ENCODE measurements at places on chromosomes 5 and 9.

DNA sequence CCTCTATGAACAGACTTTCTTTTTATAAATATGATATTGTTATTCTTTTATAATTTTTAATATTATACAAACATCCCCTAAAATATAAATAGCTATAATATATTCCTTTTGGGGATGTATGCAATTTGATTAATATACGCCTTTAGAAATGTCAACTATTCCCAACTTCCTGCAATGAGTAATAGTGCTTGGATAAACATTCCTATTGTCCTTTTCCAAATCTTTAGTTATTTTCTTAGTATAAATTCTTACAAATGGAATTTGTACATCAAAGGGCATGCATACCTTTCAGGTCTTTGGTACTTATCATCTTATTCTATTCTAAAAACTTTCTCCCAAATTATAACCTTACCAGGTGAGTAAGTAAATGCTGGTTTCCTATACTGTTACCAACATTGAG lies 6.2 kb downstream of the NLN start:
- no peak for DNase-seq

- no peak for DNase-seq
These were observed 14.2 kb downstream of the HOMER1 start for GRCh38 chr5:79499640-79500273.

DNA sequence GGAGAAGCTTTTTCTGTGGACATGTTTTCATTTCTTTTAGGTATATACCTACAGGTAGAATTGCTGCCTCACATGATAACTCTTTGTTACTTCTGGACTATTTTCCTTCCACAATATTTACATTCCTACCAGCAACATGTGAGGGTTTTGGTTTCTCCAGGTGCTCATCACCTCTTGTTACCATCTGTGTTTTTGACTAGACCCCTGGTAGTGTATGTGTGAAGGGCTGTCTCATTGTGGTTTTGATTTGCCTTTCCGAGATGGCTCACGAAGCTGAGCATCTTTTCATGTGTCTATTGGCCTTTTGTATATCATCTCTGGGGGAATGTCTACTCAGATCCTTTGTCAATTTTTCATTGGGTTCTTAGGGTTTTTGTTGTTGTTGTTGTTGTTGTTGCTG lies 17.2 kb upstream of the RANBP17 start:
- no peak for DNase-seq

DNA sequence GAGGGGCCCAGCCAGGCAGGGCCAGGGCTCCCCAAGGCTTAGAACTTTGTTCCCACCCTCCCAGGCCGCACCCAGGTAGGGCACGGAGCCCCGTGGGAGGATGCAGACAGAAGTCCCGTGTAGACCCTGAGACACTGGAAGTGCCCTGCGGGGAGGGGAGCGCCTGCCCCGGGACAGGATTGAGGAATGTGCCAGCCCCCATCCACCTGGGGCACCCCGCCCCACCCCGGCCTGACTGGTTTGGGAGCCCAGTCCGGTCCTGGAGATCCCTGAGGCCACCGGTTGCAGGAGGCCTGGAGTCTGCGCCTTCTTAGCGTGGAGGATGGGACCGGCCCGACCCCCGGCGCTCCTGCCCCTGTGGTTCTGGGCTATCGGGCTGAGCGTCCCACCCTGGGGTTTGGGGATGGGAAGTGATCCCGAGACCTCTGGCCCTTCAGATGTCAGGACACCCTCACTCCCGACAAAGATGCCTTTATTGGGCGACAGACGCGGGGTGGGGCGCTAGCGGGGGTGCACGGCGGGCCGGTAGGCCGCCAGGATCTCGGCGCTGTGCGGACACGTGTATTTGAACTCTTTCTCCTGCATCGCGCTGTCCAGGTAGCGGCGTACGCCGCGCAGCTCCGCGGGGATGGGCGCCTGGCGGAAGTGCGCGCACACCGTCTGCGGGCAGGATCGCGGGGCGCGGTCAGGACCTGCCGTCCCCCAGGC lies 2.0 kb downstream of the CLIC3 start:
- no peak for DNase-seq

DNA sequence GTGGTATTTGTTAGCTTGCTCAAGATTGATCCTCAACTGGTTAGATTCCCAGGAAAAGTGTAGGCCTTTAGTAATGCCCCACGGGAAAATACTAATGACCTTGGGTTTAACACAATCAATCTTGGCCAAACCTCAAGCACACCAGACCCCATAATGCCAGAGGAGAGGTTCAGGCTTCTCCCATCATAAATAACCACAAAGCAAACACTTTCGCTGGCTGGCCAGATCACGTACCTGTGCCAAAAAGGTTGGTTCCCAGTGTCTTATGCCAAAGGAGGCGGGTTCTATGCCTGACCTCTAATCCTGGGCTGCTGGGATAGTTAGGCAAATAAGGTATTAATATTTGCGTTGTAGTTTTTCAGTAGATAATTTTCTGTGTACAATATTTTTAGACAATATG lies 379.2 kb upstream of the CDH18 start:
- no peak for DNase-seq

DNA sequence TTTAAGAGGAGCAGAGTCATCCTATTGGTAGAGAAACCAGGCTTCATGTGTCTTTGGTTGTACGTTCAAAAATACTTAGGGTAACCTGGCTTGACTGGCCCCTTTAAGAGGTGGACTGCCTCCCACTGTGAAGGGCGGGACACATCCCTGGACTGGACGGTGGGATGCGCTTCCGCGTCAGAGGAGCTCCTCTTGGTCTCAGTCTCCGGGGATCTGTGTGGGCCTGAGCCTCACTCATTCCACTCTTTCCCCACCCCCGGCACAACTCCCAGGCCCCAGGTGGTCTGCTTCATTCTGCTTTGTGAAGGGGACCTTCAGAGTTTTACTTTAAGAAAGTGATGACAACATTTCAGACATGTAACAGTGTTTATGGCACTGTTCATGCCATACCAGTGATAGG lies 601.1 kb downstream of the IRX1 start:
- DNase-seq: no peak

- DNase-seq: no peak
These were observed 507.4 kb downstream of the RASEF start for GRCh38 chr9:82555431-82556051.

DNA sequence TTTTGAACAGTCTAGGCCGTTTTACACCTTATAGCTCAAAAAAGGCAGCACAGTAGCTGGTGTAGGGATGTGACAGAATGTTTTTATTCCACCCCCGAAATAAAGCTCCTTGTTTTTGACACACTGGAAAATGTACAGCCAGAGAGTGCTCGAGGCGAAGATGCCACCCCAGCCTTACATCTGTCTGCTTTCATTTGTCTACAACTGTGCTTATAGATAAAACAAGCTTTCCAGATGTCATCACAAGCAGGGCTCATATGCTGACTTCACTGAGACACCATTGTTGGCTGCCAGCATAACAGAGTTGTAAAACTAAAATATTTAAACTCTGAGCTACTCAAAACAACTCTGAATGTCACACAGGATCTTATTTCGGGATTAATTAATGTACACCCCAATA lies 386.3 kb downstream of the BNC2 start:
- no peak for DNase-seq

DNA sequence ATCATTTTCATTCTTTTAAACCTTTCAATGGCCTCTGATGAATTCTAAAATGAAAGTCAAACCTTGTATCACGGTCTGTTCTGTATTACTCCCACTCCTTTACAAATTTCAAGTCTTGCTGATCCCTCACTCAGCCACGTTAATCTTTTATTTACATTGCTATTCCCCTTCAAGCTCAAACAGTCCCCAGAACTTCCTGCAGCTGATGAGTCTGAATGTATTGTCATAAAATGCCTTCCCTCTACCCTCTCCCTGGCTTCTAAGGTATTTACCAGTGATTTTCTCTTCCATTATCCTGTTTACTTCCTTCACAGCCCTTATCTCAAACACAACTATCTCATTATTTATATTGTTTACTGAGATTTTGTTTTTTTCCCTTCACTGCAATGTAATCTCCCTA lies 562.3 kb upstream of the C9orf72 start:
- peak; percentile 19 for DNase-seq

GRCh38 chr9:89440548-89440947 lies 57.4 kb downstream of the SEMA4D start:
- DNase-seq: no peak

DNA sequence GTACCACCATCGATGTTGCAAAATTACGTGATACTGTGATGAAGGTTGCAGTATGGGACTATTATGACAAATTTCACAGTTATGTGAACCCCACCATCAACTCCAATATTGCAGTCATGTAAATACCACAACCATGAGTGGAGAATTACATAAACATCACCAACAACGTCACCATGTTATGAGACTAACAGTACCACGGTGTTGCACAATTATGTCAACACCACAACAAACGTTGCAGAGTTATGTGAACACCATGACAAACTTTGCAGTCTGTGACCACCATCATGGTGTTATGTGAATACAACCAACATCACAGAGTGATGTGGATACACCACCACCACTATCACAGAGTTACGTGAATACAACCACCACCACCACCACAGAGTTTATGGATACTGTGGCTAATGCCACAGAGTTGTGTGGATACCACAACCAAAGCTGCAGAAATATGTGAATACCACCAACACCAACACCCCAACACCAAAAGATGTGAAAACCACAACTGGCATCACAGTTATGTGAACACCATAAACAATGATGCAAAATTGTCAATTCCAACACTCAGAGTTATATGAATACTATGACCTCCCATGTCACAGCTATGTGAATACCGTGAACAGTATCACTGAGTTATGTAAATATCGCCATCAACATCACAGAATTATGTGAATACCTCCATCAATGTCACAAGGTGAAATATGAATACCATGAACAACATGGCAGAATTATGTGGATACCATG lies 62.4 kb downstream of the SHC3 start:
- no peak for DNase-seq

DNA sequence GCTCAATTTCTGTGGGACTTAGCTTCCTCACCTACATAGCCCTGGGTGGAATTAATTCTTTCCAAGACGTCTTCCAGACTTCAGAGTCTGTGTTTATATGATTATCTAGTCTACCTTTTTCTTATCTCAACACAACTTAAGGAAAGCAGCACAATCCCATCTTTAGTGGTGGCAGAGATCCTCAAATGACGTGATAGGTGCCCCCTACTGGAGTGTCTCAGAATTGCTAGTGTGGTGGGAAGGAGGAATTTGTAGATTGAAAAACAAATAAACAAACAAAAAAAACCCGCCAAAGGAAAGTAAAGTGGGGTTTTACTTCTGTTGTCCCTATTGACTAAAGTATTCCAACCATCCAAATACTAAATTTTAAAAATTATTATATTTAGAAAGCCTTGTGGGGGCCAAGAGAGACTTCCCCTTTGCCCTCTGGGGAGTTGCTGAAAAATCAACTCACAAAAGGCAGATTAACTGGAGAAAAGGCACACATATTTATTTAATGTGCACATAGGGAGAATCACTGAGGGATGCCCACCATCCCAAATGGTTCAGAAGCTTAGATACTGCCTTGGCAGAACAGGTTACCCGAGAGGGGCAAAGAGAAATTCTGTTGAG lies 283.3 kb downstream of the TMEM167A start:
- no peak for DNase-seq

DNA sequence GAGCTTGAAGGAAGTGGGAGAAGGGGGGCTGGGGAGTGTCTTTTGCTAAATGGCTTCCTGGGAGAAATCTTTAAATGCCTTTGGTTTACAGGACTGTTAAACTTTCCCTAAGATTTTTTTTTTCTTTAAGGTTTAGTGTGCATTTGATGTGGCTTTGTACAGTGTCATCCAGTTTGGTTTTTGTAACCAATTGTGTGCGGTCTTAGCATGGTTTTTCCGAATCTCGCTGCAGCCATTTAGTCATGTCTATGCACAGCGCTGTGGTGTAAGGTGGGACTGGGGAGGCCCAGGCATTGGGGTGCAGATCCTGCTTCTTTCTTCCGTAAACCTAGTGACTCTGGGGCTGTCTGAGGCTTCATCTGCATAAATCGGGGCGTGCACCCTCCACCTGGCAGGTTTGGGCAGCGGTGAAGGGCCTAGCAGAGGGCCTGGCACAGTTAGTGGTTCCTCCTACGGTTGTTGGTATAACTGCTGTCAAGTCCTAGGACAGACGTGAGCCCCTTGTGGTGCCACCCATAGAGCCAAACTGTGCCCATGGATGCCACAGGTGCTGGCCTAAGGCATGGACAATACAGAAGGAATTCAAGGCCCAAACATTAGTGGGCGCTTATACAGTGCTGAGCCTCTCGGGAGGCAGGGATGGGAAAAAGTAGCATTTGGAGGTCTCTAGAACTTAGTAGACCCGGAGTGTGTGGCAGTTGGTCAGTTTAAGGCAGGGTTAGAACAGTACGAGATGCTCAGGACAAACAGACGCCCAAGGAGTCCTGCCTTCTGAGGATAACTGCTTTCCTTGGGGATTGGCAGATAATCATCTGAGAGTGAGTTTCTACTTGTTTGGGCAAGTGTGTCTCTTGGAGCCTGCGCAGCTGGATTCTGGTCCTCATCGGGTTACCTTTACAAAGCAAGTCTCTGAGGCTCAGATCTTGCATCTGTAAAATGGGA lies 1.5 kb downstream of the PRRC2B start:
- no peak for DNase-seq

- DNase-seq: no peak
These were observed 349.3 kb downstream of the SEMA5A start for GRCh38 chr5:9196403-9197227.

DNA sequence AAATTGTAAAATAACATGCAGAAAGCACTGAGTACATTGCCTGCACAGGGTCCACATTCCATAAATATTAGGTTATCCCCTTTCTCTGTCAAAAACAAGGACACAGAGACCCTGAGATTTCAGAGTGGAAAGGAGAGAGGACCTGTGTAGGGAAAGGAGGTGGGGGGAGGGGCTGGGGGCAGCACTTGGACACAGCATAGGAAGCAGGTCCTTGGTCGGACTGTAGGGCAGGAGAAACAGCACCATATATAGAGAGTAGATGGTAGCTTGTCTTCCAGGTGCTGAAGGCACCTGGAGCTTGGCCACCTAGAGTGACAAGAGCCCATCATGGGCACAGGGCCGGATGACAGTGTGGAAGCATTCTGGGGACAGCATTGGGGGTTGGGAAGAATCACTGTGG lies 2.4 kb downstream of the TPM2 start:
- no peak for DNase-seq

DNA sequence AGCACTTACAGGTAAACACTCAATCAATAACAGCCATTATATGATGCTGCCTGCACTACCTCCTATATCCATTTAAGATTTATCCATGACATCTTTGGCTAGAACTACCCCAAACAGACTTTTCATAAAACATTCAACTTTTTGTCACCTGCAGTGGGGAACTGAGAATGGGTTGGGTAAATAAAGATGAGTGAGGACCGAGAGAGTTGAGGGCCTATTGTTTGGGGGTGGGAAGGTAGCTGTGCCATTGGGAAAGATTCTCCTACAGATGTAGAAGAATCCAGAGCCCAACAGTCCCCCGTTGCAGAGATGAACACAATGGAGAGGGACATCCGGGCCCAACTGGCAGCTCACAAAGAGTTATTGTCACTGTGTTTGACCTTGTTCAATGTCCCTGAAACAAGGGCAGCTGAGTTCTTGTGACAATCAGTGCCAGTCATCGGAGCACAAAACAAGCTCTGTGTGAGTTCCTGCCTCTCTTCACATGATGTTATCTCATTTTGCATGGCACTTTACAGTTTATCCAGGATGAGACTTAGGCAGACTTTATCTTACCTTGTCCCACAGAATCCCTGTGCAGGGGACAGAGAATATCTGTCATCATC lies 11.5 kb upstream of the SLC31A2 start:
- no peak for DNase-seq

GRCh38 chr9:69485466-69485865 lies 160.5 kb downstream of the ENTREP1 start:
- no peak for DNase-seq

- DNase-seq: no peak
These were observed 136.3 kb downstream of the CEP120 start for GRCh38 chr5:123286891-123287290.
